NAMALWA (cell line): ENCODE measurements at places on chromosomes 4 and X.

GRCh38 chrX:38211891-38212635 is 8.6 kb downstream of the SRPX start:
- DNase-seq = no peak

DNA sequence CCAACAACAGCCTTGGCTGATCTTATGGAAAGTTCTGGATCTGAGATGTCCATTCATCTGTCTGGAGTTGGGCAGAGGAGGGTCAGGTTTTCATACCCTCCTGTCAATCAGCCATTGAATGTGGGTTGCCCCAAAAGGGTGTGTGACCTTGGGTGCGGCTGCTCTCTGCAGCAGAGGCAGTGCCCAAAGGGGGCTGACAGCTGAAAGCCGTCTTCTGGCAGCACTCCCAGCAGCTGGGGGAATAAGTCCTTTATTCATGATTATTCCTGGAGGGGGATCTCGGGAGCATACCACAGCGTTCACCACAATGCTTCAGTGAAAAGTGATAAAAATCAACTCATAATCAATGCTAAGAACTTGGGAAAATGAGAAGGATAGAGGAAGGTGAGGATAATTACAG is 54.7 kb downstream of the OTC start:
- no peak for DNase-seq

GRCh38 chrX:103614999-103615398 is 7.2 kb downstream of the TCEAL3 start:
- no peak for DNase-seq

DNA sequence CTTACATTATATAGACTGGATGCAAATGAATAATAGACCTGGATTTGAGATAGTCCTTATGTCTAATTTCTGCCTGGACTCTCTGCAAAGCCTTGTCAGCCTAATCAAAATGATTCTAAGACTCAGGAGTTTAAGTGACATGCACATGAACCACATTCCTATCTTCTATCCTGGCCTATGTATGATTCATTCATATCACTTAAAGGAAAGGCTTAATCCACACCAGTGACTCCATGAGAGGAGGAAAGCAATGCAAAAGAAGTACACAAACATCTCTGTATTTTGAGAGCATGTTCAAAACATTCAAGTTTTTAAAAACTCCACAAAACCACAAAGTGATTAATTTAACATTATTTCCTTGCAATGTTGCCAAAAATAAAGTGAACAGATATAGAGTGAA is 14.6 kb downstream of the AMOT start:
- no peak for DNase-seq

DNA sequence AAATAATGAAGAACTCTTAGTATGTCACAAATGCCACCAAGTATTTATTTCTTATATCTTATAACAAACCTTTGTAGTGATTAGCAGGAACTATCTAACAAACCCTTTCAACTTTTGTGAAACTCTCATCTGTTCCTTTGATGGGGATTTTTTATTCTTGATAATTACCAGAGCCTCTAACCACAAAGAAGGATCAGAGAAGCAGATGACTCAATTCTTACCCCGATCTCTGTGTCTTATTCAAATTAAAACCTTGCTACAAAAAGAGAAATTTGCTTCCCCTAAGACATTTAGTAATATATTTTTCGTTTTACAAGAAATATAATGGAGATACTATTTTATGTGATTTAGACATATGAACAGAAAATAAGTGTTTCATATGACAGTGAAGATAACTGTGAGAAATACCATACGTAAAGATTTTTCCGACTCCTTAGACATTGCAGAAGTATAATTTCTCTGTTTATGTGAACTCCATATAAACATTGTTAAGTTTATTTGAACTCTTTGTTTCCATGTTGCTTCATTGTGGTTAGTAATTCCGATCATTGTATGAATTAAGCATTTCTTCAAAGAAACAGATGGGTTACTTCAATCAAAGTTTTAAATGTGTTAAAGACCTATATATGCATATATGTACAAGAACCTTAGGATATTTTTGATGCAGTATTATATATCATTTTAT is 205.4 kb downstream of the CFAP299 start:
- peak; percentile 21 for DNase-seq

GRCh38 chrX:133373386-133374079 is 41.8 kb downstream of the GPC4 start:
- DNase-seq = no peak

DNA sequence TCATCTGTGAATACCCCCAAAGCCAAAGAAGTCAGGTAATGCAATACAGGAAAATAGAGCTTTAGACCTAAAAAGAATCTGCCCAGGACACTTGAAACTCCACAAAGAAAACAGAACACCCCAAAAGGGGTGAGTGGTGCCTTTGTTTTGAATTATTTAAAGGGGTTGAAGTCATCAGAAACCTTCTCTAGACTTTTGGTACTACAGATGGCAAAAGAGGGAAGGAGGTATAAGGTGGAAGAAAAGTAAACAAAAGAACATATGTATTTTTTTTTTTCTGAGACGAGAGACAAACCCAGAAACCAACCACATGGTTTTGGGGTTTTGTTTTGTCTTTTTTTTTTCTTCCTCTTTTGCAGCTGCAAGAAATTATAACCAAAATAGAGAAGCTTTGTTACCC is 1477.8 kb downstream of the C4orf33 start:
- DNase-seq = peak; percentile 16
